GM06990 (cell line): ENCODE measurements at places on chromosomes 16 and 17.

DNA sequence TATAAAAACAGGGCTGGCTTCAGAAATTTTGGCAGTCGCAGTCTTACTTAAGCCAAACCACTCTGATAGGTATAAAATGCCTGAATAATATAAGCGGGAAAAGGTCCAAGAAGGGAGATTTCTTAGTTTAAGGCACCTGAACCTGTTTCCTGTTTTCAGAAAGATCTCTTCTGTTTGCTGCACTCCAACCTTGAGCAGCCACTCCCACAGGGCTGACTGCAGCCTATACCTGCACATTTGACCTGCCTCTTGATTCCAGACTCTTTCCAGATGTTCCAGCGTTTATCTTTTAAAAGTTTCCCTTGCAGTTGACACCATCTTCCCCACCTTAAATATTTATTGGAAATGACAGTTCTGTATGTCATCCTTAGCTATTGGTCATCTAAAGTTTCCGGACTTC is 132.2 kb downstream of the SKAP1 start:
- DNase-seq: no peak

DNA sequence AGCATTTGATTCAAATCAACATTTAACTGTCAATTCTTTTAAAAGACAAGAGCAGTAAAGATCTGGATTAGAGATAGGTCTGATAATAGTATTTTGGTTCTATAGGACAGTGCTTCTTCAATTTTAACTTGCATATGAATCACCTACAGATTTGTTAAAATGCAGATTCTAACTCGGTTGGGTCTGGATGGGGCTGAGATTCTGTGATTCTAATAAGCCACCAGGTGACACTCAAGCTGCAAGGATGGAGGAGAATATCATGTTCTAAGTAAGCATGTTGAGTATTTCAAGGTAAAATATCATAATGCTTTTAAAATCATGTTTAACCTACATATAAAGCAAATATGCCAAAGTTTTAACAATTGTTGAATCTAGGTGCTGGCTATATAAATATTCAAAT is 15.8 kb downstream of the TSPOAP1 start:
- no peak for DNase-seq

- DNase-seq: no peak
These were observed 14.5 kb downstream of the GRB2 start for GRCh38 chr17:75390982-75391381.

- DNase-seq: no peak
These were observed 119.1 kb upstream of the ZFHX3 start for GRCh38 chr16:73166947-73167550.

DNA sequence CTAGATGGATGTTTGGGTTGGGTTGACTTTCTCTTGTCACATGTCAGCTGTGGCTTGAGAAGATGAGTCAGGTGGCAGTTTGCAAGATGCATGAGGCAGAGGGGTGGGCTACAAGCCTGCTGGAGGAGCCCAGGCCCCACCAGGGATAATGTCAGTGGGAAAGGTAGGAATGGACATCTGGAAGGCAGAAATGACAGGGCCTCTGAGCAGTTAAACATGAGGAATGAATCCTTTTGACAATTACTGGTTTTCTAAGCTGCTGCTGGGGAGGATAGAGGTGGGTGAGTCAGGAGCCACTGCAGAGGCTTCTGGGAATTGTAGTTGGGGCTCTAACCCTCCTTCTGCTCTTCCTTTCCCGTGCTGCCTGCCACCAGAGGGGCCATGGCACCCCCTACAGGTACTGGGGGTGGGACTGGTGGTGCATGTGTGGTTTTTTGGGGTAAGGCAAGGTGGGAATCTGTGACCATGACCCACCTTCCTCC is 15.7 kb downstream of the SLC52A1 start:
- DNase-seq: no peak

DNA sequence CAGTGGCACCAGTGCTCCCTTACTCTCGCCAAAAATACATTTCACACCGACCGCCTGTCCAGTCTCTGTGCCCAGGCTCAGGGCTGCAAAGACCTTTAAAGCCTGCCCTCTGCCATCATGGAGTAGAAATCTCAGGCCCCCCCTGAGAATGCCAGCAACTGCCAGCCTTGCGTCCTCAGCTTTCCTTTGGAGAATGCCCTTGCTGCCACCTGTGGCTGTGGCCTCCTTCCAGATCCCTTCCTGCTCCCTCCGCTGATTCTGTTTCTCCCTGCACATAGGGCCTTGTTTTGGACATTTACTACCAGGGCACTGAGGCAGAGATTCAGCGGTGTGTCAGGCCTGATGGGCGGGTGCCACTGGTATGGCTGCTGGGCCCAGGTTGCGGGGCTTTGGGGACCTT is 13.2 kb downstream of the FCSK start:
- no peak for DNase-seq

- no peak for DNase-seq
These were observed 47.7 kb downstream of the CDK12 start for GRCh38 chr17:39508987-39509386.

GRCh38 chr17:9053406-9053805 is 32.1 kb downstream of the NTN1 start:
- DNase-seq: no peak

GRCh38 chr16:79656553-79657115 is 56.1 kb upstream of the MAF start:
- no peak for DNase-seq

DNA sequence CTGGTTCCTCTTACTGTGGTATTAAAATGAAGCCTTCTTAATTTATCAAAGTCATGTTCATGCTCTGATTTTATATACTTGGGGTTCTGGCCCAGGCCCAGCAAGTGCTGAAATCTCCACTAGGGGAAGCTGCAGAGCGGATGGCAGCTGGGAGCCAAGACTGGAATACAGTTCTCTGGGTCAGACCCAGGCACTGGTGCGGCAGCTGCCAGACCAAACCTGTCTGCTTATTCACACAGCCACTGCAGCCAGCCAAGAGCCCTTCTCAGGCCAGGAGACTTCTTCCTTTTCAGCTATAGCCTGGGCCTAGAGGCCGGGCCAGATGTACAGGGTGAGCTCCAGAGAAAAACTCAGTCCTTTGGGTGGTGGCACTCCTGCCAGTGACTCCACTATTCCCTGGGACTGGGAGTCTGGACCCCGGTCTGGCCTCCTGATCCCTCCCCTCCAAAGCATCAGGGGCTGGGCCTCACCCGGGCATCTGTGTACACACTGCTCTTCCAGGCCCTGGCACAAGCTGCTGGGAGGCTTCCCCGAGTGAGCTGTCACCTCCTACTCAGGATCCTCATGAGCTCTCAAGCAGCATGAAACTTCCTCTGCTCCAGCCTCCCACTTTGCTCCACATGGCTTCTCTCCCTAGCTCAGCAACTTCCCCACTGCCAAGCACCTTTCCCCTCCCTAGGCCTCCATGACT is 24.4 kb downstream of the ATP6V0D1 start:
- DNase-seq: no peak

GRCh38 chr16:29760567-29761279 is 14.9 kb upstream of the C16orf54 start:
- no peak for DNase-seq

DNA sequence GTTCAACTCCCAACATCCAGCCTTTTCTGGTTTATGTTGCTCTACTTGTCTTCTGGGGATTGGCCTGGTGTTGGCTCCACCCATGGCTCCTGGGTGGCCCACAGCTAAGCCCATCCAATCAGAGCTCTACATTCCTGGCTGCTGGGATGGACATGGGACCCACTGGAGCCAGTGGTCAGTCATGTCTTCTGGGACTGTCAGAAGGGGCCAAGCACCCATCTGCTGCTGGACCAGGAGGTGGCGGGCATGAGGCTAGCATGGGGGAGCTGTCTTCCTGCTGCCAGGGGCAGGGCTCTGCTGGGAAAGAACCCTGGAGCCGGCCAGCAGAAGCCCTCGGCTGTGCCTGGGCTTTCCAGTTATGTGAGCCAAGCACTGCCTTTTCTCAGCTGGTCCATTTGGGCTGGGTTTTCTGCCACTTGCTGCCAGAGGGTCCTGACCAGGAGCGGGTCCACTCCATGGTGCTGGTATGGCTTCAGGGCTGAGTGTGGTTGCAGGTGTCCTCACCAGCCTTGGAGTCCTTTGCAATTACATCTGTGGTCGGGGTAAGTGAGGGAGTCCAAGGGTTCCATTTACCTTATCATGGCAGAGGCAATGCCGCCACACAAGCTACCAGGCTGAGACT is 17.4 kb upstream of the ZNF469 start:
- no peak for DNase-seq

DNA sequence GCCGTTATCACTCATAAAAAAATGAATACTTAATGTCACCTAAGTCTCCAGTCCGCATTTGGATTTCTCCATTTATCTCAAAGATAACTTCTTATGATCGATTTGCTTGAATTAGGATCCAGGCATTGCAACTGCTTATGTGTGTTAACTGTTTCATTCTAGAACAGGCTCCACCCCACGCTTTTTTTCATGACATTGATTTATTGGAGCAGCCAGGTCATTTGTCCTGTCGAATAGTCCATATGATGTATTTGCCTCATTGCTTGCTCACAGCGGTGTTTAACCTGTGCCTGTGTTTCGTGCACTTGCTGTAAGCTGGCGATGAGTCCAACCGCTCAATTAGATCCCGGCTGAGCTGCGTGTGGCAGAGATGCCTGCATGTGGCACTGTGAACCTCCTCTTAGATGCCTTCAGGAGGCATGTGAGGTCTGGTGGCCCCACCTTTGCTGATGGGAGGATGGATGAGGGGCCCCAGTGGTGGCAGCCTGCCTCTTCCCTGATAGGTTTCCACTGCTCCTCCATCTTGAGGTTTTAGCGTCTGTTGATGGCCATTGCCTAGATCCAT is 16.4 kb downstream of the DHX38 start:
- no peak for DNase-seq

- peak; percentile 56 for DNase-seq
These were observed 112.7 kb downstream of the BRIP1 start for GRCh38 chr17:61750656-61751055.

DNA sequence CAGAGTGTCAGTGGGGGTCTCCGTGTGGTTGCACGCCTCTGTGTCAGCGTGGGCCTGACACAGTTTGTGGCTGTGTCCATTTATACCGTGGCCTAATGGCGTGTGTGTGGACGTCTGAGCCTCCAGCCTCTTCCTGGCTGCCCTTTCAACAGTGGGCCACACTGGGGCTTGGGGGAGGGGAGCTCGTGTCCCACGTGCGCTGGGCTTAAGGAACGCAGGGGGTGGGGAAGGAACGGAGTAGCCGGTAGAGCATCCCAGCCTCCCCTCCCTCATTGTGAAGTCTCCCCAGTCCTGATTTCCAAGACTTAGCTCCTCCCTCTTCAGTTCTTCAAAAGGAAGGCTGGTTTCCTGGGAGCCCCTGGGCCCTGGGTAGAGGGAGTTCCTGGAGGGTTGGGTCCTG is 9.5 kb upstream of the HES7 start:
- no peak for DNase-seq

DNA sequence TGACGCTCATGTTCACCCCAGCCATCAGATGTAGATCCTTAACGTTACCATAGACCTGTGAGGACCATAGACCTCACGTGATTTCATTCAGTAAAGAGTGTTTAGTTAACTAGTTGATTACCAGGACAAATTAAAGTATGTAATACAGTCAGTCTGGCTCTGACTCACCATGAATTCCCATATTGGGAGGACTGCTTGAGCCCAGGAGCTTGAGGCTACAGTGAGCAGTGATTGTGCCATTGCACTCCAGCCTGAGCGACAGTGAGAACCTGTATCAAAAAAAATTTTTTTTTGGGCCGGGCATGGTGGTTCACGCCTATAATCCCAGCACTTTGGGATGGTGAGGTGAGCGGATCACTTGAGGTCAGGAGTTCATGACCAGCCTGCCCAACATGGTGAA is 13.5 kb upstream of the FA2H start:
- DNase-seq: no peak
